ENCODE measurements at places on chromosomes 5 and 9.
A peak's percentile ranks its signal among the peaks of the same experiment; 100 is the strongest.

- no peak for DNase-seq
Measured at GRCh38 chr5:464446-464842, 21.5 kb downstream of the EXOC3 start.

DNA sequence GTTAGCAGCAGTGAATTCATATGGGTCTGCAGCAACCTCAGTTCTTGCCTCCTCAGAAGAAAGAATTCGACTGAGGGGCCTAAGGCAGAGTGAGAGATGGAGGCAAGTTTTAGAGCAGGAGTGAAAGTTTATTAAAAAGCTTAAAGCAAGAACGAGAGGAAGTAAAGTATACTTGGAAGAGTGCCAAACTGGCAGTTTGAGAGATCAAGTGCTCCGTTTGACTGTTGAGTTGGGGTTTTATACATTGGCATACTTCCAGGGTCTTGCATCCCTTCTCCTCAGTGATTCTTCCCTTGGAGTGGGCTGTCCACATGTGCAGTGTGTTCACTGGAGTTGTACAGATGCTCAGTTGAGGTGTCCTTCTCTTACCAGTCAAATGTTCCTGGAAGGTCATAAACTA is 203.6 kb downstream of the SPATA31D1 start:
- no peak for DNase-seq

- DNase-seq = no peak
Measured at GRCh38 chr5:78473751-78474150, 113.3 kb downstream of the SCAMP1 start.

DNA sequence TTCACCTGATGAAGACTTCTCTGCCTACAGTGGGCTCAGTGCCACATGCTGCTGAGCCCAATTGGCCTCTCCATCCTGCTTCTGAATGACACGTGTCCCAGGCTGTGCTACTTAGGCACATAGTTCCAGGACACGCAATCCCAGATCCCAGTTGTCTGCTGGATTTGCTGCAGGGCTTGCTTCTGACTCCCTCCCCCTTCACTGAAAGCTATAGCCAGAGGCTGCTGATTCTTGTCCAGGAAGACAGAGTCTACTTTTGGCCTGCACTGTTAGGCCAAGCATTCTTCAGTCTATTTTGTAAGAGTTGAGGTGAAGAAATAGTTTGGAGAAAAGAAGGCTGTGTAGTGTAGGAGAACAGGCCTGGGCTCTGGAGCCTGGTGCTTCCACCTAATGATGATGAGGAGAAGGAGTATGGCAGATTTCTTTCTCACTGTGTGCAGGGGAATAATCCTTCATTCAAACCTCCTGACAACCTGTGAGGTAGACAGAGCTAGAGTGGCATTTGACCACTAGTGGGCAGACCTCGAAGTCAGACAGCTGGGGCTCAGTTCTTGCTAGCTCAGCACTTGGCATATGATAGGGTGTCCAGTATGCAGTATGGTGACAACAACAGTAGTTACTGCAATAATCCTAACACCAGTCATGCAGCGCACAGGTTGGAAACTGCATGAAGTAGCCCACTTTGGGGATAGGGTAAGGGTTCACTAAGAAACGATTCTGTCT is 19.5 kb upstream of the ASPN start:
- DNase-seq = peak; percentile 19

DNA sequence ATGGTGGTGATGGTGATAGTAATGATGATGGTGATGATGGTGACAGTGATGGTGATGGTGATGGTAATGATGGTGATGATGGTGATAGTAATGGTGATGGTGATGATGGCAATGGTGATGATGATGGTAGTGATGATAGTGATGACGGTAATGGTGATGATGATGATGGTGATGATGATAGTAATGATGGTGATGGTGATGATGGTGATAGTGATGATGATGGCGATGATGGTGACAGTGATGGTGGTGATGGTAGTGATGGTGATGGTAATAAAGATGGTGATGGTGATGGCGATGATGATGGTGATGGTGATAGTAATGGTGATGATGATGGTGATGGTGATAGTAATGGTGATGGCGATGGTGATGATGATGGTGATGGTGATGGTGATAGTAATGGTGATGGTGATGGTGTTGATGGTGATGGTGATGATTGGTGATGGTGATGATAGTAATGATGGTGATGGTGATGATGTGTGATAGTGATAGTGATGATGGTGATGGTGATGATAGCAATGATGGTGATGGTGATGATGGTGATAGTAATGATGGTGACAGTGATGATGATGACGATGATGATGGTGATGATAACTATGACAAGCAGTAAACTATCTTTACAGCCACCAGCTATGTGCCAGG is 38.6 kb downstream of the PHF2 start:
- DNase-seq = no peak

GRCh38 chr5:91332267-91333045 is 50.7 kb downstream of the ARRDC3 start:
- no peak for DNase-seq

- DNase-seq = no peak
Measured at GRCh38 chr5:36939969-36940858, 63.6 kb downstream of the NIPBL start.

DNA sequence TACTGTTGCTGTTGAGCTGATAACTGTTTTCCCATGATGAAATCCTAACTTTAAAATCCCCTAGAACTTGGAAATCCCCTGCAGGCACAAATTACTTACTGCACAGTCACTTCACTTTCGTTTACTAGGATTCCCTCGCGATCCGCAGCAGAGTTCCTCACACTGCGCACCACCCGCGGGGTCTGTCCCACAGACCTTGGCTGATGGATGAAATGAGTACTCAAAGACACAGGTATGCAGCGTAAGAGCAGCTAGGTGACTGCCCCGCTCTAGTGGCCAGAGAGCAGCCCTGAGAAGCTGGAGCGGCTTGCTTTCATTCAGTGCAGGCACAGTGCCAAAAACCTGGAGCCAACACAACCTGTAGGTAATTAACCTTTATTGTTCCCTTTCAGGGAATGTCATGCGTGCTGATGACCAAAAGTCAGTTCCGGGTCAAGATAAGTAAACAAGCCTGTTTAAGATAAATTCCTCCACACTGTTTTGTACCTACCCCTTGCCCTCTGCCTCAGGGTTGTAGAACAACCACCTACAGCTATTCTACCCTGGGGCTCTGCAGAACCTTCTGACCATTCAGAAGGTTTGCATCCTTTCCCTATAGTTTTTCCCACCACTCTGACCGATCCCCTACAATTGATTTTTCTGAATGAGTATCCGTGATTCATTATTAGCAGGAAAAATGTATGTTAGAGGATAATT is 191.2 kb downstream of the CDH9 start:
- peak; percentile 71 for DNase-seq

DNA sequence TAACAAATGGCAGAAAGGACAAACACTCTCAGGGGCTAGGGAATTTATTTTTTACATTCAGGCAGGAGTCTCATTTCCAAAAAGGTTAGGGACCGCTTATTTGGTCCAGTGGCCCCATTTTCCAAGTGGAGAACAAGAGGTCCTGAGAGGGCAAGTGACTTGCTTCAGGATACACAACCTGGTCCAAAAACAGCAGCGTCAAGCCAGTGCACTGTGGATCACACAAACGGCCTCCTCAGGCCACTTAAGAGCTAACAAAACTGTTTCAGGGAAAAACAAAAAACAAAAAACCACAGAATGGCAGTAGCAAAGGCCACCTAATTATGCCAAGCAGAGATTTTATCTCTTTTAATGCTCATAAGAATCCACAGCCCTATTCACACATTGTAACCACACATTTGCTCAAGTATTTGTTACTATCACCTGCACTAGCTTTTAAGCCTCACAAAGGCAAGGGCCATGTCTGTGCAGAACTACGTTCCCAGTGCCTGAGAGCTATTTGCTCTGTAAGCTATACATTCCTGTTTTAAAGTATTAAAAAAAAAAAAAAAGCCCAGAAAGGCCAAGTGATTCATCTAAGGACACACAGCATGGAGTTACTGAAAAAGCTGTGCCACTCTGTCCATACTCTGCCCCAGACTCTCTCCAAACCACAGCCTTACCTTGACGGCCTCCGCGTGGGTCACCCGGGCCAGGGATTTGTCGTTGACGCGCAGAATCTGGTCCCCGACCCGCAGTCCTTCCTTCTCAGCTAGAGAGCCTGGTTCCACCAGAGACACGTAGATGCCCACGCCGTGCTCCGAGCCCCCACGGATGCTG is 1.5 kb downstream of the WHRN start:
- no peak for DNase-seq

- no peak for DNase-seq
Measured at GRCh38 chr5:109076741-109077140, 329.0 kb downstream of the FER start.

DNA sequence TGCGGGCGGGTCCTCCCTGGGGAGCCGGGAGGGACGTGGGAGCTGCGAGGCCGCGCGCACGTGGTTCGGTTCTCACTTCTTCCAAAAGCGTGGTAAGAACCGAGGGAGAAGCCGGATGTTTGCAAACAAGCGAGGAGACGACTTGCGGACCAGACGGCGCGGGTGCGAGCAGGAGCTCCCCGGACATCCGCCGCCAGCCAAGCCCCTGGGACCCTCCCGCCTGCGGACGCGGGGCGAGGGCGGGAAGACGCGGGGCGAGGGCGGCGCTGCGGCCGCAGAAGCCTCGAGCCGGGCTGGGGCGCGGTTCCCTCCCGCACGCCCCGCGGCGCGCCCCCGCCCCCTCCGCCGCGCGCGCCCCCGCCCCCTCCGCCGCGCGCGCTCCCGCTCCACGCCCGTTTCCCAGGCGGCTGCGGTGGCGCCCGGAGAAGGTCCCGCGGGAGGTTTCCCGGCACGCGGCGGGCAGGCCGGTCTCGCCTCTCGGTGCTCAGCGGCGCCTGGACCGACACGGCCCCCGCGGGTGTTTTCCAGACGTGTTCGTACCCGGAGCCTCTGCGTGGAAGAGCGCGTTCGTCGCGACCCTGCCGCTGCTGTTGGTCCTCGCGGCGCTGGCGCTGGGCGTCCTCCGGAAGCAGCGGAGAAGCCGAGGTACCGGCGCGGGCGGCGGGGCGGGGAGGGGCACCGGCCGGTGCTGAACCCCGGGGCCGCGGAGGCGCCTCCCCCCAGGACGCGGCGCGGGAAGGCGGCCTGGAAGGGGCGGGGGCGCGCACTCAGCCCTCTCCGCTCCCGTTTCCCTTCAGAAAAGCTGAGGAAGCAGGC is 12.8 kb downstream of the BTNL9 start:
- no peak for DNase-seq

DNA sequence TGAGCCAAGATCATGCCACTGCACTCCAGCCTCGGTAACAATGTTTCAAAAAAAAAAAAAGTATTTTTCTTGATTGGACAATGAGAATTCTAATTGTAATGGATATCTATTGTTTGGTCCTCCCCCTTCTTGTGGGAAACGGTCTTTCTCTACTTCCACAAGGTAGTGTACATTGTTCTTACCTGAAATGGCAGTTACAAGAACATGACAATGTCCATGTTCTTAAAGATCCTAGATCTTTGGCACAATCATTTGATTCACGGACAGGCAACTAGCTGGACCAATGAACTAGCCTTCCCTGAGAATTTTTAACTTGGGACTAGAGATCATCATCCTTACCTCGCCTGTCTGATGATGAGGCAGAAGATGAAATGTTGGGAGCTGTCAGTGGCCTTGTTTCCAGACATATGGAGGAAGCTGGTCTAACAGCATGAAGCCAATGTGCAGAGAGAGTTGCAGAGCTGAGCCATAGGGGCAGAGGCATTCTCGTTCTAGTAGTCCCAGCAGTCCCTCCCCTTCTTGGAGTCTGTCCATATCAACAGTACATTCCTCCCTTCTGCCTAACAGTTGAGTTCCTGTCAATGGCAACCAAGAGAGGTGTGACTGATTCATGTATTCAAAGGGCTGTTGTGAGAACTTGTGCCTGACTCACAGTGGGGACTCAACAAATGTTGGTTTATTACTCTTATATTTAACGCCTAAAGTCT is 2.1 kb upstream of the MARCHF6 start:
- DNase-seq = no peak

GRCh38 chr5:1164696-1165630 is 36.4 kb upstream of the SLC6A19 start:
- DNase-seq = no peak

GRCh38 chr9:10686943-10687342 is 74.1 kb upstream of the PTPRD start:
- no peak for DNase-seq

DNA sequence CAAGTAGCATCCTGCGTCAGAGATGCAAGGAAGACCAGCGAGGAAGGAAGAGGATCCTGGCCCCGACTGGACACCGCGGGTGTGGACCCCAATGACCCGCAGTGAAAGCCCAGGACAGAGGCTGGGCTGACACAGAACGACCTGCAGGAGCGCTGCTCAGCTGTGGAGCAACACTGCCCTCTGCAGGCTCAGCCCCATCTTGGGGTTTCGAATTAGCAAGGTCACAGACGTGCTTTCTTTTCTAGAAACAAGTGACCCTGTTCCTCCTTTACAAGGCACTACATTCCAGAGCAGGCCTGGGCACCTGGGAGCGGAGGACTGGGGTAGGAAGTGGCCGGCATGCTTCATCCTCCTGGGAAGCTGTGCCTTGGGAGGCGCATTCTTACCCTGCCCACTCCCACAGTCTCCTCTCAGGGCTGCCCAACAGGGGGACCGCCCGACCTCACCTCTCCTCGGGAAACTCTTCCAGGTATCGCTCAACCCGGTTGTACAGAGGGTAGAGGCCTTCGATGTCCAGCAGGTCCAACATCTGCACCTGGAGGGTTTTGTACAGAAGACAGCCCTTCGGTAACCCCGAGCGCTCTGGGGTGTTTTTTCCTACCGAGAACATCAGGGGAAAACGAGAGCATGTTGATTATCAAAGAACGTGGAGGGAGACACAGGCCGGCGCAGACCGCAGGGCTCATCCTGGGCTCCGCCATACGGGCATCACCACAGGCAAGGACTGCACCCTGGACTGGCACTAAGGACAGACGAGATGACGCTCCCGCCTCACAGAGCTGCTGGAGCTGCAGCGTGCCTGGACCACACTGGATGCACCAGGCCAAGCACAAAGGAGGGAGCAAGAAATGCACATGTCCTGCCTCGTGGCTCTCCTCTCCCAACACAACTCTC is 35.0 kb downstream of the IPPK start:
- DNase-seq = peak; percentile 16

GRCh38 chr9:106862110-106862820 is 701 bp upstream of the ZNF462 start:
- no peak for DNase-seq

- no peak for DNase-seq
Measured at GRCh38 chr5:178340187-178340586, 107.6 kb upstream of the PHYKPL start.

GRCh38 chr5:10401498-10401897 is 40.2 kb upstream of the ROPN1L start:
- DNase-seq = no peak

Data from NCI-H774 (cell line).